A549 treated with Mapracorat at 1 μM for 4 hours (cell line): ENCODE measurements at places on chromosomes 11 and 22. TPM values are rescaled to one million over a fixed set of nuclear protein-coding genes. Genes with fewer than 3 reads are reported as not detected.

APOA4 gene
- total RNA-seq: not detected in 5 replicates

TIMP3 gene
- total RNA-seq: 1.1 to 1.8 TPM (median 1.5 TPM) in 5 replicates

POU2F3 gene
- total RNA-seq: not detected in 5 replicates

B4GALNT4 gene
- 11.8 to 23.3 TPM (median 18.8 TPM) in 5 replicates for total RNA-seq
